Activated CD4-positive, alpha-beta T cell treated with anti-CD3 and anti-CD28 coated beads, Interleukin-2, amount 10 ng/mL, durations not matched to agents 24 days and 14 days (primary cell): ENCODE measurements at places on chromosomes 2 and 18. TPM values are rescaled to one million over a fixed set of nuclear protein-coding genes. Genes with fewer than 3 reads are reported as not detected.

CHRNG gene
- total RNA-seq, result not detected in 2 replicates

DNA sequence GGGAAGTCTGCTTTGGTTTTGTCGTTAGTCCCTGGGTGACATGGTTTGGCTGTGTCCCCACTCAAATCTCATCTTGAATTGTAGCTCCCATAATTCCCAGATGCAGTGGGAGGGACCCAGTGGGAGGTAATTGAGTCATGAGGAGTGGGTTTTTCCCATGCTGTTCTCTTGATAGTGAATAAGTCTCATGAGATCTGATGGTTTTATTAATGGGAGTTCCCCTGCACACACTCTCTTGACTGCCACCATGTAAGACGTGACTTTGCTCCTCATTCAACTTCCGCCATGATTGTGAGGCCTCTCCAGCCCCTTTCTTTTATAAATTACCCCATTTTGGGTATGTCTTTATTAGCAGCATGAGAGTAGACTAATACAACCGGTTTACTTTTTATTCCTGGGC, 405.8 kb upstream of the ID2 start:
- peaks cover 15% of the 10 kb centered on the region for H3K4me1 ChIP-seq
- peaks cover 4% of the 10 kb centered on the region for H3K27me3 ChIP-seq
- no peak overlapping the region for H3K4me3 ChIP-seq

GRCh38 chr2:240328526-240328925, 106.9 kb upstream of the GPC1 start:
- H3K4me3 ChIP-seq, result no peak overlapping the region
- peaks cover 7% of the 10 kb centered on the region for H3K27me3 ChIP-seq
- H3K36me3 ChIP-seq, result no peaks in the 10 kb centered on the region
- H3K27ac ChIP-seq, result no peak overlapping the region
- DNase-seq, result no peak
- H3K4me1 ChIP-seq, result no peaks in the 10 kb centered on the region

ZNF638 gene
- total RNA-seq, result 90.2 and 91.5 TPM in 2 replicates

DNA sequence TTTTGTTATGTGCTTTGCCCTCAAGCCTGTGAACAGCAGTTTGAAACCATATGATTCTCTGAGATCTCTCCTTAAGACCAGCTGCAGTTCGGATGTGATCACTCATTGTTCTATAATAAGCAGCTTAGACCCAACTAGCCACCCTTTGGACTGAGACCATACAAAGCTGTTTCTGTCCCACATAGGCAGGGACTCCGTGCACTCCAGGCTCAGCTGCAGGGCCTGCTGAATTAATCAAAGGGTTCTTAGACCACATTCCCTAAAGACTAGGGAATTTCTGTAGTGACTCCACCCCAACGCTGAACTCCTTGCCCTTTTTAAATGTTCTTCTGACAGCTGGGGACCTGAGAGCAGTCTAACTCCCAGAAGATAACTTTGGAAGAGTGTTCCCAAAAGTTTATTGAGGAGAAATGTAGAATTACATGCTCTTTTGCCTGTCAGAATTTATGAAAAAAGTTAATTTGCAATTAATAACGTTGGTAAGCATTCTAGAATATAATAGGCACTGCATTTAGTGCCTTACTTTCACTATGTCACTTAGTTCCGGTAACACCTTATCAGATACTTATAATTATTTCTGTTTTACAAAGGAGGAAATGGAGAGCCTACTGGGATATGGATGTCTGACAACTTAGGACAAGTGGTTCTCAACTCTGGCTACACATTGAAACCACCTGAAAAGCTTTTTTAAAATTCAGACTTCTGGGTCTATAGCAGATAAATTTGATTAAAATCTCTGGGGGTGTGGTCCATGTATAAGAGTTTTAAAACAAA, 42.3 kb downstream of the GULP1 start:
- no peak for DNase-seq
- H3K27ac ChIP-seq, result no peak overlapping the region
- H3K36me3 ChIP-seq, result no peaks in the 10 kb centered on the region
- no peaks in the 10 kb centered on the region for H3K4me1 ChIP-seq
- no peak overlapping the region for H3K4me3 ChIP-seq

GRCh38 chr18:62198259-62198658, 11.2 kb downstream of the RELCH start:
- peaks cover 5% of the 10 kb centered on the region for H3K36me3 ChIP-seq
- H3K27ac ChIP-seq, result no peak overlapping the region
- H3K27me3 ChIP-seq, result no peaks in the 10 kb centered on the region

GRCh38 chr2:221156062-221156734, 415.9 kb downstream of the EPHA4 start:
- no peak overlapping the region for H3K27ac ChIP-seq
- no peak overlapping the region for H3K4me3 ChIP-seq
- no peaks in the 10 kb centered on the region for H3K36me3 ChIP-seq

- peak; percentile 16 for DNase-seq
- H3K36me3 ChIP-seq, result no peaks in the 10 kb centered on the region
- no peak overlapping the region for H3K4me3 ChIP-seq
- H3K4me1 ChIP-seq, result no peaks in the 10 kb centered on the region
- H3K27ac ChIP-seq, result no peak overlapping the region
- H3K27me3 ChIP-seq, result peaks cover 2% of the 10 kb centered on the region
Observed at GRCh38 chr2:53575721-53576124, 191.9 kb upstream of the CHAC2 start.

GRCh38 chr2:226295681-226296080, 503.9 kb downstream of the IRS1 start:
- DNase-seq, result no peak
- no peaks in the 10 kb centered on the region for H3K36me3 ChIP-seq
- H3K27ac ChIP-seq, result no peak overlapping the region
- H3K27me3 ChIP-seq, result no peaks in the 10 kb centered on the region
- no peak overlapping the region for H3K4me3 ChIP-seq

TRABD2A gene
- 56.3 and 59.6 TPM in 2 replicates for total RNA-seq

HOXD11 gene
- not detected in 2 replicates for total RNA-seq

GRCh38 chr18:33469699-33470098, 29.2 kb upstream of the CCDC178 start:
- no peaks in the 10 kb centered on the region for H3K4me1 ChIP-seq
- H3K4me3 ChIP-seq, result no peak overlapping the region
- H3K27ac ChIP-seq, result no peak overlapping the region
- DNase-seq, result no peak
- no peaks in the 10 kb centered on the region for H3K27me3 ChIP-seq

DNA sequence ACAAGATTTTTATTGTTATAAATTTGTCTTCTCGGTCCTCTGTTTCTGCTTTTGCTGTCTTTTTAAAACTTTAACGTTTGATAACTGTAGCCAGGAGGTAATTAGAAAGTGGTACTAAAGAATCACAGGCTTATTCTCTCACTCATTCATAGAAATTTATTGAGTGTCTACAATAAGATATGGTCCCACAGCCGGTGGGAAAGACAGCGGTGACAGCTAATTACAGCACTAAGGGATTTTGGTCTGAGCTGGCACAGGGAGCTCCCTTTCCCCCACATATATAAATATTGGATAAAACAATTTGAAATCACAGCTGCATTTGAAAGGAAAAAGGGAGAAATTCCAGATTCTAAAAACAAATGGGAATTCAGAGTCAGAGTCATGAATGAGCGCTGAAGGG, 93.1 kb upstream of the CAPN13 start:
- no peak overlapping the region for H3K4me3 ChIP-seq
- no peaks in the 10 kb centered on the region for H3K27me3 ChIP-seq
- H3K36me3 ChIP-seq, result no peaks in the 10 kb centered on the region
- H3K4me1 ChIP-seq, result no peaks in the 10 kb centered on the region
